ENCODE measurements at places on chromosomes 4 and X.

DNA sequence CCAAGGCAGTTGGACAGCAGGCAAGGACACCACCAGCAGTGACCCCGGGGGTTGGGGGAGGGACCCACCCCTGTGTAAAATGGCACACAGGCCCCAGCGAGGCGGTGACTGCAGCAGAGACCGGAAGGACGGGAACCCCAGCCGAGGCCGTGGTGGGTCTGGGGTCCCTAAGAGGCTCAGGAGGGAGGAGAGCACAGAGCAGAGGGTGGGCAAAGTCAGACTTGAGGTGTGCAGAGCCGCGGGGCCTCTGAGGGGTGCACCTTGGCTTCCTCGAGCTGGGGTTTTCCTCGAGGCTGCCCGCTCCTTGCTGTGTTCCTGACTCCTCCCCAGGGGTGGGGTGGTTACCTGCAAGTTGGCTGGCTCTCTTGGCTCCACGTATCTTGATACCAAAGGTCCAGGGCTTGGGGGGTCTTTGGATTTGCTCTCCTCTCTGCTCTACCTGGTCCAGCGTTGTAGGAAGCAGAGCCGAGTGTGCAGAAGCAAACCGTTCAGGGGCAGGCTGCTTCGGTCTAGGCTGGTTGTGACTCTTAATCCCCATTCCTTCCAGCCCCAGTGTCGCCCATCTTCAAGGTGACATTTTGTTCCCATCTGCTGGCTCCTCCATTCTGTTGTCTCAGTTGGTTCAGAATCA, 37.9 kb upstream of the SORCS2 start:
- DNase-seq = no peak

GRCh38 chr4:26723216-26723615, 137.4 kb upstream of the STIM2 start:
- no peak for DNase-seq

DNA sequence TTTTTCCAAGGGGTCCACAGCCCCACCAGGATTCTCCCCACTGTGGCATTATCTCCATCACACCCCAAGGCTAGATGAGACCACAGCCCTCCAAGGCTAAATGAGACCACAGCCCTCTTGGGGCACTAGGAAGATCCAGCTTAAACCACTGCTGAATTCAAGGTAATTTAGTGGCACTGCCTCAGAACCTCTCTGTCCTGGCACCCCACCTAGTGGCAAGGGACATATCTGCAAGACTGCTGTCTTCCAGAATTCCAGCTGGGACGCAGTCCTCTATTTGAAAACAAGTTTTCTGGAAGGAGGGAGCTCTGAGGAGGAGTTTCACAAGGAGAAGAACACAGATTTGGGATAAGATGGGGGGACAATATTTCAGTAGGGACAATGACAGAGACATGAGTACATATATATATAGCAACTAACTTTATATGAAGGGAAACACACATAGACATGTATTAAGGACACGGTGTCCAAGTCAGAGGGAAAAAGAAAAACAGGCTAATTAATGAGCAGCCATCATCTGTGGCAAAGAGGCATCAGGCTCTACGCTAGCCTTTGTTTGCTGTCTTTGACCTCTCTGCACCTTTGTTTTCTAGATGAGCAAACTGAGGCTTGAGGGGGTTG, 9.3 kb downstream of the CETN2 start:
- peak; percentile 27 for DNase-seq

GRCh38 chr4:184424993-184425758, 49.2 kb downstream of the IRF2 start:
- no peak for DNase-seq

DNA sequence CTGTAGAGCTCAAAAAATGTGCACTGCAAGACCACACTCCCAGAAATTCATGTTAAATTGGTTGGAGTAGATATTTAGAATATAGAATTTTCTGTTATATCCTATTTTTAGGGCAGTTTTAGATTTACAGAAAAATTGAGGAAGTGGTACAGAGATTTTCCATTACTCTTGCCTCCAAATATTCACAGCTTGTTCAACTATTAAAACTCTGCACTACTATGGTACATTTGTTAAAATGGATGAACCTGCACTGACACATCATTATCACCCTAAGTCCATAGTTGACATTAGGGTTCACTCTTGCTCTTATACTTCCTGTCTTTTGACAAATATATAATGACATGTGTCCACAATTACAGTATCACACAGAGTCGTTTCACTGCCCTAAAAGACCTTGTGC, 1724.5 kb downstream of the C4orf33 start:
- no peak for DNase-seq

- DNase-seq = no peak
Observed at GRCh38 chr4:73308286-73308685, 49.7 kb upstream of the ANKRD17 start.

DNA sequence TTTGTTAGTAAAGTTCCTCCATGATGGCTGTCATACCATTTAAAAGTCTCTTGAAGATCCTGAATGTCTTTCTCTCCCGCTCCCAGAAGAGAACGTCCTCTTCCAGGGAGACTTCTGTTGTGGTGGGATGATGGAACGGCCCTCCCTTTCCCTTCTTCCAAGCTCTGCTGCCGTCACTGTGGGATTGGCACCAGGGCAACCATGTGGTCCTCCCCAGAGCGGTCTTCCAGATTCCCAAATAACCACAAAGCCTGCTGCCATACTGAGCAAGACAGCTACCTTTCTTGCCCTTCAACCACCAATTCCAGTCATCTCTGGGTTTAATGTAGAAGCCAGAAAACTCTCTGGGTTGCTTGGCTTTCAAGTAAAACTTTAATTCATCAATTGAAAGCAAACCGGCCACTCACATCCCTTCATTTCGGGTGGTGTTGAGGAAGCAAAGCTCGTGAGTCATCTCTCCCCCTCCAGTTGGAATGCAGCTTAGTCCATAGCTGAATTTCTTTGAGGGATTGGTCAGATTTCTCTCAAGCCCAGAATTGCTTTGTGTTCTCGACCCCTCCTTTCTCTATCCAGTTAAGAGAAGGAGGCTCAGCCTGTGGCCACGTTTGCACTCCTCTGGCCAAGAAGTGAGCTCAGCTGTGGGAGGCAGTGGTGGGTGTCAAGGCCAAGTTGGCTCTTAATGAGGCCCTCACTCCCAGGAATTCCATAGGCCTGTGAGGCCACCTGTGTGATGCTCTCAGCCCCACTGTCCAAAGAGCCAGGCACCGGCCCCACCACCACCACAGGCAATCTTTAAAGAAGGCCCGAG, 36.9 kb downstream of the FHDC1 start:
- no peak for DNase-seq

DNA sequence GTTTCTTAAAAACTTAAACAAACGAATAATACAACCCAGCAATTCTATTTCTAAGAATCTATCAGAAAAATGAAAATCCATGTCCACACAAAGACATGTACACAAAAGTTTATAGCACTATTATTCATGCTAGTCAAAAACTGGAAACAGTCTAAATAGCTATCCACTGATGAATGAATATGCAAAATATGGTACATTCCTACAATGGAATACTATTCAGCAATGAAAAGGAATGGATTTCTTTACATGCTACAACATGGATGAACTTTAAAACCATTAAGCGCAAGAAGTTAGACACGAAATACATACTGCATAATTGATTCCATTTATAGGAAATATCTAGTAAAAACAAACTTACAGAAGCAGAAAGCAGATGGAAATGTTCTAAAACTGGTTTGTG, 43.3 kb downstream of the HELT start:
- DNase-seq = no peak

DNA sequence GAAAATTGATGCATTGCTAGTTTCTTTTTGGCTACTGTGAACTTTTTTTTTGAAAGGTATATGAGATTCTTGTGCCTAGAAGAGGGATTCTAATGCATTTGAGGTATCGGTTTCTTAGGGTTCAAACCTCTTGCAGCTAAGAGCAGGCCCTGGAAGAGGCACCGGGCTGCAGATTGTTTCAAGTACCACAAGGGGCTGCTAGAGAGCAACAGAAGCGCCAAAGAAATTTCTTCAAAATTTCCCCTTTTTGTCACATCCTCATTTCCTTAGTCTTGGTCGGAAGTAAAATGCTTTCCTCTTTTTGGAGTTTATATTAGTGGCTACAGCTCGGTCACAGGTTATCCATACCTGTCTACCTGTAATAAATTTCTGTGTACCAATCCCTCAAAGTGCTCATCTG, 89.8 kb downstream of the PDGFRA start:
- no peak for DNase-seq

DNA sequence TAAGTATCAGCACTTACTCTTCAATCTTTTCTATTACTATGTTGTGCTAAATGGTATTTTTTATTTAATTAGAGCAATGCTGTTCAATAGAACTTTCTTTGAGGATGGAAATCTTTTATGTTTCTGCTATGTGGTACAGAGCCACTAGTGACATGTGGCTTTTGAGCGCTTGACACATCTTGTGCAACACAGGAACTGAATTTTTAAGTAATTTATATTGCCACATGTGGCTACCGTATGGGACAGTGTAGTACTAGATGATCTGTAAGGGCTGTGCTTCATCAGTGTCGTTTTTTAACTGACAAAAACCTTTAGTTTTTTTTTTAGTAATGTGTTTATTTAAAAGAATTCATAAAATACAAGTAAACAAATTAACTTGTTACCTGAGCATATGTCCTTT, 22.4 kb downstream of the HPRT1 start:
- DNase-seq = no peak

DNA sequence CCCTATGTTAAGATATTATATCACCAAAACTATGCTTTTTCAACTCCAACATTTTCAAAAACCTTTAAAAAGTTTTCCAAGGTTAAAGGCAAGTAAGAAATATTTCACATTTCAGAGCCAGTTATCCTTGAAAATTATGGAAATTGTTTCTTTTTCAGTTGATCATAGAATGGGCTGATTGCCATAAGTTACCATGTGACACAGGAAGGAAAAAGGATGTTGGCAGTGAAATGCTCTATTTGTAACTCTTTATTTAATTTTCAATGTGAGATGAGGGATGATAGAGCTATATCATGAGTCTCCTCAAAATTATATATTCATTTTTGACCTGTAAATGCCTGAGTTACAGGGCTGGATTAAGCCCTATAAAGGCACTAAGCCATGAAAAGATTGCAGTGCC, 93.0 kb upstream of the PLS3 start:
- no peak for DNase-seq

GRCh38 chr4:95428291-95429070, 120.3 kb downstream of the UNC5C start:
- DNase-seq = no peak

GRCh38 chr4:150579551-150580234, 2.3 kb upstream of the MAB21L2 start:
- DNase-seq = no peak

DNA sequence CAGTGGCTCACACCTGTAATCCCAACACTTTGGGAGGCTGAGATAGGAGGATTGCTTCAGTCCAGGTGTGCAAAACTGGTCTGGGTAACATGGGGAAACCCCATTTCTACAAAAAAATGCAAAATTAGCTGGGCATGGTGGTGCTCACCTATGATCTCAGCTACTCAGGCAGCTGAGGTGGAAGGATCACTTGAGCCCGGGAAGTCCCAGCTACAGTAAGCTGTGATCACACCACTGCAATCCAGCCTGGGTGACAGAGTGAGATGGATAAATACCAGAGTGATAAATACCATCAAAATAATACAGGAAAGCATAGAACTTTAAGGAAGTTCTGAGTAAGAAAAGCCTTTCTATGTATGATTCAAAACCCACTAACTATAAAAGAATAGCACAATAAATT, 52.8 kb downstream of the LRBA start:
- no peak for DNase-seq

GRCh38 chr4:165630671-165631070, 242.4 kb upstream of the TLL1 start:
- DNase-seq = no peak

DNA sequence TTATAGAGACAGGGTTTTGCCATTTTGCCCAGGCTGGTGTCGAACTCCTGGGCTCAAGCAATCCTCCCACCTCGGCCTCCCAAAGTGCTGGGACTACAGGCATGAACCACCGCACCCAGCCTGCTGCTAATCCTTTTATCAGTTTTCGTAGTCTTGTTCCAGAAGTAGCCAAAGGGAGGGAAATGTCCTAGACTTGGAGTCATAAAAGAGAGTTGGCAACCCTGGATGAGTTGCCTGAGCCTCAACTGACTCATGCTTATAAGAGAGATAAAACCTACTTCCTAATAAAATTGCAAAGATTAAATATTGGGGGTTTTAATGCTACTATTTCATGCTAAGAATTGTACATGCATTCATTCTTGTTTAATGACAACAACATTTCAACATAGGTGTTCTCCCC, 44.3 kb downstream of the CD40LG start:
- DNase-seq = no peak

- no peak for DNase-seq
Observed at GRCh38 chrX:41982953-41983352, 59.6 kb upstream of the CASK start.

DNA sequence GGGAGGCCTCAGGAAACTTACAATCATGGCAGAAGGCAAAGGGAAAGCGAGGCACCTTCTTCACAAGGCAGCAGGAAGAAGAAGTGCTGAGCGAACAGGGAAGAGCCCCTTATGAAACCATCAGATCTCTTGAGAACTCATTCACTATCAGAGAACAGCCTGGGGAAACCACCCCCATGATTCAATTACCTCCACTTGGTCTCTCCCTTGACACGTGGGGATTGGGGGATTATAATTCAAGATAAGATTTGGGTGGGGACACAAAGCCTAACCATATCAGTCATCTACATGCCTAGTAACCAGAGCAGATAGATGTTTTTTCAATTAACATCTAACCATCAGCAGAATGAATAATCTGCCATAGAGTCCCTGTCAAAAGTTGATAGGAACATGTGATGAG, 30.4 kb downstream of the FAM13A start:
- no peak for DNase-seq

DNA sequence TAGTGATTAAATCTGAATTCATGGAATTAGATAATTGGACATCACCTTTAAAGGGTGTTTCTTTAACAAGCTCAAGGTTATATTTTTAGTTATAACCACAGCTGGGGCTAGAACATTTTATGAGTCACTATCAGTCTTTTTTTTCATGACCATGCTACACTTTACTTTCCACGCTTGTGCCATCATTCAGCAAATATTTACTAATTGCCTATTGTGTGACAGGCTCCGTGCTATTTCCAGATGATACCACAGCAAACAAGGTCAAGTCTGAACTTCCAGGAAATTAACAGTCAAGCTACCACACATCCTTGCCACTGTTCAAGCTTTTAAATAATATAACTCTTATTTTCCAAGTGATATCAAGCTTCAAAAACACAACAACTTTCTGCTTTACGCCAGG, 16.5 kb downstream of the SPANXN3 start:
- DNase-seq = no peak

GRCh38 chr4:47251348-47252135, 212.0 kb downstream of the COMMD8 start:
- no peak for DNase-seq

- DNase-seq = no peak
Observed at GRCh38 chr4:173522160-173522950, 7.7 kb downstream of the HAND2 start.

- DNase-seq = no peak
Observed at GRCh38 chr4:1544861-1545281, 138.6 kb upstream of the NKX1-1 start.

DNA sequence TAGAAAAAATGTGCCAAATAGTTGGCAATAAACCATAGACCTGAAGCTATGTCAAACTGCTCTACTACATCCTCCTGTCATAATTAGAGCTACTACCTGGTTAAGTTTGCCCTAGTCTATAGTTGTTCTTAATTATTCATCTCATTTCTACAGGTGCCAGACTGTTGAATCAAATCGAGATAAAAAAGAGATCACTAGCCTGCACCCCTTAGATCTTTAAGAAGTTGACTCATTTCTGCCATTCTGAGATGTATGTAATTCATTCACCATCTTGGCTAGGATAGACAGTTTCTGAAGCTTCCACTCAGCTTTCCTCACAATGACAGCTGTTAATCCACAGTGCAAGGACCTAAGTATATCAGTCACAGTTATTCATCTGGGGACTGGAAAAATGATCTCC, 452.1 kb upstream of the BOD1L1 start:
- no peak for DNase-seq

All from NCI-H1436 (cell line).